ENCODE measurements at places on chromosomes 12 and 14.
A peak's percentile ranks its signal among the peaks of the same experiment; 100 is the strongest.

GRCh38 chr12:14774074-14774905 lies 29.0 kb downstream of the WBP11 start:
- DNase-seq: peak; percentile 73

DNA sequence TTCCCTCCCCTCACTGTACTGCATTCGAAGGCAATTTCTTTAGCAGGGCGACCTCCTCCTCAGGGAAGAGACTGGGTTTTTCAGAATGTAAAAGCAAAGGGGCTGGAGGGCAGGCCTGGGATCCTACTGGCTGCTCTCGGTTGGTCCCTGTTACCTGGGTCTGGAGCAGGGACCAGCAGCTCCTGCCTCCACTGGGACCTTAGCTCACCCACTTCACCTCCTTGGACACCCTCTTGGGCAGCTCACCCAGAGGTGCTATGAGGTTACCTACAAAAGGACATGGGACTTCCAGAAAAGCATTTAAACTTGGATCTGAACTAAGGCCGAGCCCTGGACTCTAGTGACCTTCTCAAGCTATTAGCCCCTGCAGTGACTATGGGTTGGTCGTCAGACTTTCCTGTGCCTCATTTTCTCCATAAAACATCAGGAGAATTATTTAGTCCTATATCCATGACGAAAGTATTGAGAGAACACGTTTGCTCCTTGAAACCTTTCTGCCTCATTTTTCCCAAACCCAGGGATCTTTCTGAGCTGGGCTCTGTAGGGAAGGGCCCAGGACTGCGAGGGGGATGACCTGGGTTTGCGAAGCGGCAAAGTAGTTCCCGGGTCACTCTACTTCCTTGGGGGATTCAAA lies 65.0 kb downstream of the FBXL14 start:
- DNase-seq: no peak

DNA sequence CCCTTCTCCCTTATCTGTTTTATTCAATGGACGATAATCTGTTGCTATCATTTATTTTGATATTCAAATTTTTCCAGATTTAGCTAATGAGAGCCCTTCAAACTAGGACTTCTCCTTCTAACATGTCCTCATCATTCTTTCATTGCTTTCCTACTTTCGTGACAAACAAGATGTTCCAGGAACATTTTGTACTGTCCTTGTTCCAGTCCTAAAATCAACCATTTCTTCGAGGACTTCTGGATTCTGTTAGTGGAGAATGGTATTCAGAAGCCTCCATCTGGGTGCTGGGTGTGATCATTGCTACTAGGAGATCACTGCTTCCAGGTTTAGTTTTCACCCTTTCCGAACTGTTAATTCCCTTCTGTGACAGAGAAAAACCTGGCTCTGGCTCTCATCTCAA lies 29.5 kb upstream of the FBXO34 start:
- DNase-seq: no peak

- no peak for DNase-seq
Observed at GRCh38 chr14:100536721-100537445, 50.3 kb downstream of the BEGAIN start.

- no peak for DNase-seq
Observed at GRCh38 chr14:101596742-101597141, 35.4 kb downstream of the DIO3 start.

DNA sequence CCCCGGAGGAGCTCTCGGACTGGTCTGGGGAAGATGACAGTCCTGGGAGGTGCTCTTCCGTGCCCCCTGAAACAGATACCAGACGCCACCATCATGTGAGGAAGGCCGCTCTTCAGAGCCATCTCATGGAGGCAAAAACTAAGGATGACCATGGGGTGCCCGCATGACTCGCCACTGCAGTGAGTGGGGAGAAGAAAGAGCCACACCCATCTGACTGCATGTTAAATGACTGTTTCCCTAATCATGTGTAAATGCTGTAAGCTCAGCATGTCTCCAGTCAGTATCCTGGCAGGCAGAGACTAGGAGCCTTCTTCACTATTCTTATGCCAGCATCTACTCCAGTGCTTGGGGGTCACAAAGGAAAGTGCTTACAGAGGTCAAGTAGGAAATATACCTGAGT lies 4.0 kb downstream of the STON2 start:
- no peak for DNase-seq

DNA sequence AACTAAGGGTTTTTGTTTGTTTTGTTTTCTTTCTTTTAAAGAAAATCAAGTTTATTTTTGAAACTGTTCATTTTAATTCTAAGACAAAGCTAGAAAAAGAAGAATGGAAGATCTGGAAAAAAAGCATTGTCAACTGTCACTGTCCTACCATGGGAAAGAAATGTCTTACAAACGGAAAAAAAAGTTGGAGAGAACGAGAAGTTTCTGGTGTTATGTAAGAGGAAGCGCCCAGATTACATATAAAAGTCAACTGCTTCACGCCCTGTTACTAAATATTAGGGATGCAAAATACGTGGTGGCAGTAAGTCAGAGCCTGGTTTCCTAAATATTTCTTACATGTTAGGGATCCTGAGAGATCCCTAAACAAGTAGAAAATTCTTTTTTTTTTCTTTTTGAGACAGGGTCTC lies 14.3 kb upstream of the FBXL14 start:
- no peak for DNase-seq

DNA sequence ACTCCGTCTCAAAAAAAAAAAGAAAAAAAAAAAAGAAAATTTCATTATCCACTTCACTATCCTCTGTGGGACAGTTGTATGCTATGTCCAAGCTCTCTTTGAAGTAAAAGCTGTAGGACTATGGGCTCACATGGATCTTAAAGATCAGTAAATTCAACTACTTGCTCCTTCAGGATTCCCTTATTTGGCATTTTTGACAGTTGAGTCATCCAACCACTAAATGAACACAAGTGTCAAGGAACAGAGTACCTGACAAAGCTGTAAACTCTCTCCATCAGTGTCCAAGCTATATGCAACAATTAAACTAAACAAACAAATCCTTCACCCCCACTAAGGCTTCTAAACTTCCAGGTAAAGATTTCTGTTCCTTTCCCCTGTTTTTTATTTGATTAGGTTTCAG lies 177.0 kb downstream of the CEP128 start:
- DNase-seq: no peak

DNA sequence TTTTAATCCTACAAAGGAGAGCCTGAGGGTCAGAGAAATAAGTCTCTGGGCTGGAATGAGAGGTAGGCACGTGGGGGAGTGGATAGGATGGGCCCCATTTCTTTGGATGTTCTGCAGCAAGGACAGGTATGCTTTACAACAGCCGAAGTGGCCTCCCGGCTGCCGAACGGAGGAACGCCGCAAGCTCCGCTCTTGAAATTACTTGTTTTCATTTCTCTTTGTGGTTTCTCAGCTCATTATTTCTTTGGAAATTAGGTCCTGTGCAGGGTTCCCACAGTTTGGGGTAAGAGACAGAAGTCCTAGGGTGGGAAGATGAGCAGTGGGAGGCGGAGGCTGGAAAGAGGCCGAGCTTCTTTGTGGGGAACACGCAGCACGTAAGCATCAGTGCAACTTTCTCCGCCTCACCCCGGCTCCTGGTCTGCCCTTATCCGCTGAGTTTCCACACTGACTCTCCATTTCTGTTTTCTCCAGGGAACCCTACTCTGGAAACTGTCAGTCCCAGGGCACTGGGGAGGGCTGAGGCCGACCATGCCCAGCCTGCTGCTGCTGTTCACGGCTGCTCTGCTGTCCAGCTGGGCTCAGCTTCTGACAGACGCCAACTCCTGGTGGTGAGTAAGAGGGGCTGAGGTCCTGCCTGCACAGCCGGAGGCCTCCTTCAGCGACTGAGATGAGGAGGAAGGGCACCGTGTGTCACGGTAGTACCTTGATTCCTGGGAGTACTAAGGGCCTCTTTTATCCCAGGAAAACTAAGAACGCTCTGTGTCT lies 2.0 kb downstream of the WNT5B start:
- DNase-seq: no peak

GRCh38 chr12:34401659-34402227 lies 379.4 kb downstream of the ALG10 start:
- peak; percentile 0 for DNase-seq

- DNase-seq: no peak
Observed at GRCh38 chr14:102913341-102914211, 8.9 kb upstream of the AMN start.

DNA sequence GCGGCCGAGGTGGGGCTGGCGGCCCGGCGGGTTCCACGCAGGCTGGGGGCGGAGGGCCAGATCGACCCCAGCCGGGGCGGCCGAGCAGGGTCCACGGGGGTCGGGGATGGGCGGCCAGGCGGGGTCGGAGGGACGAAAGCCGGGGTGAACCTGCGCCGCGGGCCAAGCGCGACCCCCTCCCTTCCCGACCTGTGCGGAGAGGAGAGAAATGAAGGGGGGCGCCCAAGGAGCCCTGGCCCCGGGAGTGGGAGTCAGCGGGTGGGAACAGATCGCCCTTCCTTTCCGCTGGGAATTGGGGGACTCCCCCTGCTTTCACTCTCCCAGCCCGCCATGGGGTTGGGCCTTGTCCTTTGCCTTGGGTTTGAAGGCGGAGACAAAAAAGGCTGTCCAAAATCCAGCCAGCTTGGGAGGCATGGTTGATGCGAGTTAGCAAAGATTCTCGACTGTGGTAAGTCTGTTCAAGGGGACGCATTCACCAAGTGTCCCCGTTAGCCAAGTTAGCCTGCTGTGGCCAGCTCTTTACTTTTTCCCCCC lies 559 bp upstream of the CKAP4 start:
- DNase-seq: peak; percentile 5

All from stimulated activated CD4-positive, alpha-beta T cell treated with anti-CD3 and anti-CD28 coated beads, Interleukin-15, amount 100 ng/mL, for 1 hour (primary cell).